ENCODE measurements at places on chromosomes 12 and 14.

GRCh38 chr14:35404449-35405303, at the start of gene NFKBIA:
Gene NFKBIA (minus strand): TSS chr14:35404749. CDS start chr14:35404644, 105 bp downstream.
- peak; percentile 85 for DNase-seq

- no peak for DNase-seq
These were observed 250.9 kb downstream of the PDZRN4 start for GRCh38 chr12:41438854-41439541.

- no peak for DNase-seq
These were observed 998 bp upstream of the CYP27B1 start for GRCh38 chr12:57767876-57768275.

DNA sequence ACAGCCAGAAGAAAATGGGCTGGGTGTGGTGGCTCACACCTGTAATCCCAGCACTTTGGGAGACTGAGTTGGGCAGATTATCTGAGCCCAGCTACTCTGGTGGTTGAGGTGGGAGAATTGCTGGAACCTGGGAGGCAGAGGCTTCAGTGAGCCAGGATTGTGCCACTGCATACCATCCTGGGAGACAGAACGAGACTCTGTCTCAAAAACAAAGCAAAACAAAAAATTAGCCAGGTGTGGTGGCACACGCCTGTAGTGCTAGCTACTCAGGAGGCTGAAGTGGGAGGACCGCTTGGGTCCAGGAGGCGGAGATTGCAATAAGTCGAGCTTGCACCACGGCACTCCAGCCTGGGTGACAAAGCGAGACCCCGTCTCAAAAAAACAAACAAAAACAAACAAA, 3.8 kb upstream of the EMP1 start:
- no peak for DNase-seq

DNA sequence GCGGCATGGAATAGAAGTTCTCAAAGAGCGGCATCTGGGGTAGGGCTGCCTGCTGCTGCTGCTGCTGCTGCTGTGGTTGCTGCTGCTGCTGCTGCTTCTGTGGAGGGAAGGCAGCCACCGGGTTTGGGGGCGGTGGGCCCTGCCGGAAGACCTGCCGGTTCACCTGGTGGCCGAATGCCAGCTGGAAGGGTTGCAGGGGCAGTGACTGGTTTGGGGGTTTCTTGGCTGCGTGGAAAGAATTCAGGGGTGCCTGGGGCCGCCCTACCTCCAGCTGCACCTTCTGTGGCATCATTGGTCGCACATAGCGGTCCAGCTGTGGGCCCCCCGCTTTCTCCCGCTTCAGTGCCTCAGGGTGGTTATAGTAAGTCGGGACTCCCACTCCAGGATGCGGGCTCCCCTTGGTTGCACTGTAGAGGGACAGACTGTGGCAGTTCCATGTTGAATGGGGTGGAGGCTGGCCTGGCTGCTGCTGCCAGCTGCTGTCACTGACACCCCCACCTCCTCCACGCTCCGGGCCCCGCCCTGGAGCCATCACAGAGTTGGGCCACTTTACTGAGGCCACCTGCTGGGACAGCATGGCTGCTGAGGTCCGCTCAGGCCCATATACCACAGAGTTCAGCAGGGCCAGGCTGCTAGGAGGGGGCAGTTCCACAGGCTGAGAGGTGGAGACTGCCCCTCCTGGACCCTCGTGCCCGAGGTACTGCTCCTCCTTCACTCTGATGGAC, 25.2 kb upstream of the PNMA1 start:
- peak; percentile 34 for DNase-seq

DNA sequence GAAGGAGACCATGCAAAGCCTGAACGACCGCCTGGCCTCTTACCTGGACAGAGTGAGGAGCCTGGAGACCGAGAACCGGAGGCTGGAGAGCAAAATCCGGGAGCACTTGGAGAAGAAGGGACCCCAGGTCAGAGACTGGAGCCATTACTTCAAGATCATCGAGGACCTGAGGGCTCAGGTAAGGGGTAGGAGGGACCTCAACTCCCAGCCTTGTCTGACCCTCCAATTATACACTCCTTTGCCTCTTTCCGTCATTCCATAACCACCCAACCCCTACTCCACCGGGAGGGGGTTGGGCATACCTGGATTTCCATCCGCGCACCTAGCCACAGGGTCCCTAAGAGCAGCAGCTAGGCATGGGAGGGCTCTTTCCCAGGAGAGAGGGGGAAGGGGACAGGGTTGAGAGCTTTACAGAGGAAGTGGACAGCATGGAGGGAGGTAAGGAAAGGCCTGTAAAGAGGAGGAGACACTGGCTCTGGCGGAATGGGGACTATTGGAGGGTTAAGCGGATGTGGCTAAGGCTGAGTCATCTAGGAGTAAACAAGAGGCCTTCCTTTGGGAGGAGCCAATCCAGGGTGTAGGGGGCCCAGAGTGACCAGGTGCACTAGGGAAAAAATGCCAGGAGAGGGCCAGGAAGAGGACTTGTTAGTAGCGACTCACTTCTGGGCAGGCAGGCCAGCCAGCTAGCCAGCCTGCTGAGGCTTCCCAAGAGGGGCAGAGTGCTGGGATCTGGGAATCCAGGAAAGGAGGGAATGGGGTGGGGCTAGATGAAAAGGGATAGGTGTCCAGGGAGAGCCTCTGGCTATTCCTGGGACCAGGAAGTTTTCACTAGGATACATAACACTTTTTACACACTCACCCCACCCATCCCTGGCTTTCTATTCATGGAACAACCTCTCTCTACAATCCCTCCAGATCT, 754 bp downstream of the KRT18 start:
- DNase-seq, result peak; percentile 45

- DNase-seq, result no peak
These were observed 92.3 kb upstream of the SLCO1C1 start for GRCh38 chr12:20602641-20603391.

DNA sequence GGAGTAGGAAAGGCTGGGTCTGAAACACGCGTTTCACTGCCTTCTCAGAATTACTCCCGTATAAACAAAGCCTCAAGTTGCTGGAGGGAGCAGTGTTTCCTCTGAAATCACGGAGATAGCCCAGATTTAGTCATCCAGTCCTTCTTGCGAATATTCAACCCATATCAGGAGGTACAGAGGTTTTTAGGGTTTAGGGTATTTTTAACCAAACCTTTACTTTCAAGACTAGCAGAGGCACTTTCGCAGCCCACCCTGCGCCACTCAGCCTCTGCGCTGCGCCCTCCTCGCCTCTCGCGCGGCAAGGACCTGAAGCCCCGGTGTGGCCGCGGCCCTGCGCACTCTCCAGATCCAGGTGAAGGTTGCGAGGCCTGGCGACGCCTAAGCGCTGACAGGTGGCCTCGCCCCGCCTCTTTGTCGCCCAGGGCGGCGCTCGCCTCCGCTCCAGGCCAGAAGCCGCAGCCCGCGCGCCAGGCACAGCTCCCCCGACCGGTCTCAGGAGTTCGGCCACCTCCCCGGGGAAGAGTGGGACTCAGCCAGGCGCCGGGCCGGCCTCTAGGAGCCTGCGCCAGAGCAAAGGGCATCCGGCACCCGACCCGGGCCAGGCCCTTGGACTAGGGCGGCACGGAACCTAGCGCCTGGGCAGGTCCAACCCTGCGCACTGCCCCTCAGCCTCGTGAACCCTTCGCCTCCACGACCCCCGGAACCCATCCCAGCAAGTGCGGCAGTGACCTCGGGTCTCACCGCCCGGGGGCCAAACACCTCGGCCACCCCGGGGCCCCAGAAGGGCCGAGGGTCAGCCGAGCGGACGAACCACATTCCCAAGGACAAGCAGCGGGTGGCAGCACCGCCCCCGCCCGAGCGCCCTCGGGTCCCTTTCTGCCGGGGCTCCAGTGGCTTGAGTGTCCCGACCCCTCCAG, 1.8 kb upstream of the SAMD4A start:
- peak; percentile 64 for DNase-seq

- DNase-seq, result no peak
These were observed 830 bp upstream of the A2ML1 start for GRCh38 chr12:8821591-8821990.

- DNase-seq, result no peak
These were observed 167.3 kb upstream of the SSTR1 start for GRCh38 chr14:38040411-38040810.

DNA sequence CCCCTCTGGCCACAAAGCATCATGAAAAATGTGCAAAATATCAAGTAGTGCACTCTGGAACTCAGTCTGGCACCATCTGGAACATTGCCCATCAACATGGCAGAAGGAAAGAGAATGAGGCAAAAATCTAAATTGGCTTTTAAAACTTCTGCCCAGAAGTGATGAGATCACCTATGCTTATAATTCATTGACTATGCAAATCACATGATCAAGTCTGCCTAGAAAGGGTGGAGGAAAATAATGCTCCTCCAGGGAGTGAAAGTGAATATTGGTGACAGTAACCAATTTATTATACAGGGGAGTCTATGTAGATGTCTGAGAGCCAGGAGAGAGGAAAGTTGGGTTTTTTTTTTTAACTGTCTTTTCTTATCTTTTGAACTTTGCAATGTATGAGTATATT, 73.3 kb upstream of the HIF1A start:
- no peak for DNase-seq

DNA sequence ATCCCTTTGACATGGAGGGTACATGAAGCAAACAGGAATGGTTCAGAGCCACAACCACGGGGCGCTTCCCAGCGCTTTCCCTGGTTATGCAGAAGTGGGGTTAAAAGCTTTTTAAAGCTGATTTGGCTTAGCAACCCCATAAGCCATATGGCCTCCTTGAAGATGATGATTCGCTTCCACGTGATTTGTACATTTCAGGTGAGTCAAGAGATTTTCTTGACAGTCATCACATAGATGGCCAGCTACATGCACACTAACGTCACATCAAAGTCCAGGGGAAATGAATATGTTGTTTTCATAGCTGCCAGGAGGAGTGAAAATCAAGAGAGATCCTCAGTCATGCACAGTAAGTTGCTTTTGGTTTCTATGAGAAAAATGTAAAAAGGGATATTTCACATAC, 309.7 kb downstream of the TMEM132D start:
- no peak for DNase-seq

GRCh38 chr12:89395712-89396111, 43.4 kb upstream of the DUSP6 start:
- no peak for DNase-seq

Measured in liver (tissue), 10 donors.